NCI-H1092 (cell line): ENCODE measurements at places on chromosomes 7 and 10.
A peak's percentile ranks its signal among the peaks of the same experiment; 100 is the strongest.

DNA sequence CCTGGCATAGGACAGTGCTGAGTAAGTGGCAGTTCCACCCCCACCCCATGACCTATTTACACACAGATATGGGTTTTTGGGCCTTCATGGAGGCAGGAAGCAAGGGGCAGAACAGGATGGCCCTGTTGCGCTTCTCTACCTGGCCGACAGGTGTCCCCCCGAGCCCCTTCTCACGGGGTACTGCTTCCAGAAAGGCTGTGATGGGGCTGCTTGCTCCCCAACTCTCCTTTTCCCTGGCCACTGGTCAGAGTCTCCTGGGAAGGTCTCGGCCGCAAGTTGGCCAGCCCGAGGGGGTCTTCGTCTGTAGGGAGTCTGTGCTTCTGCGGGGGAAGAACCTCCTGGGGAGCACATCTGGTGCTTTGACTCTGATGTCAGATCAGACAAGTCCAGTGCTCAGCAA is 139.8 kb upstream of the TNS3 start:
- DNase-seq = no peak

DNA sequence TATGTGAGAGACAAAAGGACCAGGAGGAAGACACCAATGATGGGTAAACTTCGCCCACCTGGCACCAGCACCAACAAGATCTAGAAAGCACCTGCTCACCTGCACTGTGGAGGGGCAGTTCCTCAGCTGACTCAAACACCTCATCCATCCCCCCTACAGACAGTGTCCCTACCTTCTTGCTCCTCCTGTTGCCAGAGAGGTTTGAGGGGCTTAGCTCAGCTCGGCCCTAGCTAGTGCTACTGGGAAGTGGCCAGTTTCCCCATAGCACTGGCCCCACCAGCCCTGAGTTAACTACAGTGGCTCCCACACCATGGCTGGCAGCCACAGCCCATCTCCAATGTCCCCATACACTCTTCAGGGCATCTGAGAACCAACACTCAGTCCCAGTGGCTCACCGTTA is 70.8 kb downstream of the GRID1 start:
- no peak for DNase-seq

GRCh38 chr7:27636326-27637006 is 26.2 kb downstream of the HIBADH start:
- DNase-seq = peak; percentile 41

- peak; percentile 47 for DNase-seq
These were observed 536.0 kb upstream of the GALNT17 start for GRCh38 chr7:70595755-70596597.

DNA sequence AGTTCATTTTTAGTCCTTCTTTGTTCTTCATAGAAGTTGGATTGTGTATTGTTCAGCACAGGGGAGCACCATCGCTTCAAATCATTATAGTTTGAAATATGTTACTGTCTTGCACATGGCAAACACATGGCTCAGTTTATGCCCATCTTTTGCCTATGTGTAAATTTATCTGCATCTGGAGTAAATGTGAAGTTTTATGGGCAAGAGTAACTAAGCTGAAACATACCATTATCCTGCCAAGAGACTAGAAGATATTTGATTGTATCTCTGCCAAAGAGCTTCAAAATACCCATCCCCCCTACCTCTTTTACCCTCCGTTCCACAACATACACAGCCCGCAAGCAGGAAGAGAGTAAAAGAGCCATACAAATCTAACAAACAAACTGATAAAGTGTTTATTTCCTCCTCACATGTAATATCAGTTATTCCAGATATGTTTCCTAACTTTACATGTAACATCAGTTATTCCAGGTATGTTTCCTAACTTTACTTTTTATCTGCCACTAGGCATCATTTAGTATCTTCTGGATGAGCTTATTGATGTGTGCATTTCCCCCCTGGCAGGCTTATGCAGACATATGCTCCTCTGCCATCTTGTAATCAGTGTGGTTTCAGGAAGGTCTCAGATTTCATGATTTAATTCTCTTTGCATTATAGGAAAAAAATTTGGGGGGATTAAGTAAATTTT is 127.7 kb downstream of the SRI start:
- DNase-seq = no peak

DNA sequence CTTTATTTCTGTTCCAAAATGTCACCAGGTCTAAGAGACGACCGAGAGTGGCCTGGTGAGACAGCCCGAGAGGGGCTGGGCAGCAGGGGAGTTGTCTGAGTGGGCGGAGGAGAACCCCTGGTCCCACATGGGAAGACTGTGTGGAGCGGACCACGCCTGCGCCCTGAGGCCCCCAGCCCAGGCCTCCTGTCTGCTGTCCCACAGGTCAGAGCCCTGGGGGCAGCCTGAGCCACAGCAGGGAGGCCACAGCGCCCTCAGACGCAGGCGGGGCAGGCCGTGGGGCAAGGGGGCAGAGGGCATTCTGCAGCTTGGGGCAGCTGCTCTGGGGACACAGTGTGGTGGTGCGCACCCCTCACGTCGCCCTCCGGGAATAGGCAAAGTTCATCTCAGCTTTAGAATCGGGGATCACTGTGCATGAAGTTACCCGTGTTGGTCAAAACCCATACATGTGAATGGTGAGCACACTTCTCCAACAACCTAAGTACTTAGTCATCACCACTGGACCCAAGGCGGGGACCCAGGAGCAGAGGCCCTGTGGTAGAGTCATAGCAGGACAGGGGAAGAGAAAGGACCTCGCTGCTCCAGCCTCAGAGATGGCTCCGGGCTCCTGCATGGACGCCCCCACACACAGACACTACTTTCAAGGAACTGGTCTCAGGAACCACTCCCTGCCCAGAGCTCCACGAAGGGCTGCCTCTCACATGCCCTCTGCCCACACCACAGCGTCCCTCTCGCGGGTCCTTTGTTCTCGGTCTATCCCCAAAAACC is 214.7 kb downstream of the ELFN1 start:
- DNase-seq = no peak

GRCh38 chr10:107067843-107068242 is 96.7 kb downstream of the SORCS1 start:
- DNase-seq = no peak

DNA sequence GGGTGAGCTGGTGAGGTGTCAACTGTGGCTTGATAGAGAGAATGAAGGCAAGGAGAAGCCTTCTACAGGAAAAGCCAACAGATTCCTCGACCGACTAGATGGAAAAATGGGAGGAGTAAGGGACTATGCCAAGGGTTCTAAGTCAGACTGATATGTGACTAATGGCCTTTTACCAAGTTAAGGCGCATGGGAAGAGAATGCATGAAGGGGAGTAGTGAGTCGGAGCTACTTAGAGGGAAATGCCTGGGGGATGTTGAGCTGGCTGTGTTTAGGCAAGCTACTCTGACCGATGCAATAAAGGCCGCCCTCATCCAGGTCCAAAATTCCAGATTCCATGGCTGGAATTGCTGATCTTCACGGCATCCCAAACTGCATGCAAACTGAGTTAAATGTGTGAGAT is 48.2 kb downstream of the APBB1IP start:
- no peak for DNase-seq

DNA sequence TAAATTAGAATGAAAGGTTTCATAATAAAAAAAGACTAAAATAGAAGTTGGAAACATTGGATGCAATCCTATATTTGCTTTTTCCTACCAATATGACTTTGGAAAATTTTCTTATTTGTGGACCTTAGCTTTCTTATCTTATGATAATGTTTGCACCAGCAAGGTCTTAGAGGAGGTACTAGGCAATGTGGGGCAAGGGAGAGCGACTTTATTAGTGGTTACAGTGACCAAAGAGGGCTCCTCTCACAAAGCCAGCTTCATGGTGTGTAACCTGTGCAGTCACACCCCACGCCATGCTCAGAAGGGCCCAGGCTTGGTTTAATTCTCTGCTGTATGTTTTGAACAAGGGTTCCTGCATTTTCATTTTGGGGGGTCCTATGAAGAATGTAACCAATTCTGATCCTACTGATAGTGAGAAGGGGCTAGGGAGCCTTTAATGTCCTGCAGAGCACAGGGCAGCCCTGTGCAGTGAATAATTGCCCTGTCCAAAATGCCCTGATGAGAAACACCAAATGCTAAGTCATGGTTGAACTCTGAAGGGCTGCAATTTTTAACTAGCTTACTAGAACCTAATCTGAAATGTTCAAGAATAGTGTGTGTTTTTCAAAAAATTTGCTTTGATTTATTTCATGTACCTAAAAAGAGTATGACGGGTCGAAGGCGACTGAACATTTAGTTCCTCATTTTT is 1047.8 kb downstream of the LRMDA start:
- no peak for DNase-seq

DNA sequence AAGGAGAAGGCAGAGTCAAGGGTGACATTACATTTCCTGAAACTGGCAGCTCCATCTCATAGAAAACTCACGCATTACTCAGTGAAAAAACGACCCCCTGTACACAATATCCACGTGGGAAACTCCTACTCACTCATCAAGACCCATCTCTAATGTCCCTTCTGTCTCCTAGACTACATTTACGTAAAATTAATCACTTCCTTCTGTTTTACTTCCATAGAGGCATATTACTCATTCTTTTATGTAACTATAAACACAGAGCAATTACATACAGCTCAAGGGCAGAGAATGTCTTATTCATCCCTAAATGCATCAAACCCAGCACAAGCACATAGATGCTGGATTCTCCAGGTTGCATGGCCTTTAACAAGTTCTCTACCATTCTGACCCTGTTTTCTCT is 281.8 kb downstream of the KCNMA1 start:
- DNase-seq = no peak

GRCh38 chr7:376306-377079 is 86.5 kb downstream of the FOXL3 start:
- no peak for DNase-seq

DNA sequence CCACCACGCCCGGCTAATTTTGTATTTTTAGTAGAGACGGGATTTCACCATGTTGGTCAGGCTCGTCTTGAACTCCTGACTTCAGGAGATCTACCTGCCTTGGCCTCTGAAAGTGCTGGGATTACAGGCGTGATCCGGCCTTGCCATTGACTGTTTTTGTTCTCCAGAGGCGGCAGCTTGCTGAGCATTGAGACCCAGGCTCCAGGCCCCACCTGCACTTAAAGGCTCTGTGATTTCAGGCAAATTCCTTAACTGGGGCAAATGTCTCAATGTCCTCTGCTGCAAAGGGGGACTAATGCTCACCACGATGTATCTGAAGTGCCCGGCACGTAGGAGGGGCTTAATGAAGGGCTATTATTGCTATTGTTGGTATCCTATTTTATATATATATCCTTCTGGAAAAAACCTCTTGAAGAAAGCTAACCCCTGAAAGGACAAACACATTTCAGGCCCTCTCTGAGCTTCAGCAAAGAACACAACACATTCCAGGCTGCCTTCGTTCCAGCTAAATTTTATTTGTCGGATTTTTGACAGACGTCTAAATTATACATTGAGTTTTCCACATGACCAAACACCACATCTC is 29.0 kb downstream of the TRIM8 start:
- no peak for DNase-seq

DNA sequence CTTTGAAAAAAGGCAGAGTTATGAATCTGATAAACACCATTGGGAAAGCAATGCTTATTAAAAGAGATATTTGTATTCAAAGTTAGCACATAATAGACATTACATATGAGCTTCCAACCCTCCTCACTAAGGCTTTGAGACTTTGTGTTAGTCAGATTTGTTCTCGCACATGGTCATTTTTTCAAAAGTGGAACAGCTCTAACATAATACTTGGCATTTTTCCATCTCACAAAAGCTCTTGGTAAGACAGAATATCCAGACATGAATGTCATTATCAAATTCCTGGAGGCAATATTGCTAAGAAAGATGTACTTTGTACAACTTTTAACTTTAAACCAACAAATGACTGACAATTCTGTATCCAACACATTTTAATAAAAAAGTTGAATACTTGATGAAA is 292.4 kb upstream of the SMIM30 start:
- no peak for DNase-seq

- DNase-seq = no peak
These were observed 36.3 kb upstream of the SH2D4B start for GRCh38 chr10:80501381-80501912.

DNA sequence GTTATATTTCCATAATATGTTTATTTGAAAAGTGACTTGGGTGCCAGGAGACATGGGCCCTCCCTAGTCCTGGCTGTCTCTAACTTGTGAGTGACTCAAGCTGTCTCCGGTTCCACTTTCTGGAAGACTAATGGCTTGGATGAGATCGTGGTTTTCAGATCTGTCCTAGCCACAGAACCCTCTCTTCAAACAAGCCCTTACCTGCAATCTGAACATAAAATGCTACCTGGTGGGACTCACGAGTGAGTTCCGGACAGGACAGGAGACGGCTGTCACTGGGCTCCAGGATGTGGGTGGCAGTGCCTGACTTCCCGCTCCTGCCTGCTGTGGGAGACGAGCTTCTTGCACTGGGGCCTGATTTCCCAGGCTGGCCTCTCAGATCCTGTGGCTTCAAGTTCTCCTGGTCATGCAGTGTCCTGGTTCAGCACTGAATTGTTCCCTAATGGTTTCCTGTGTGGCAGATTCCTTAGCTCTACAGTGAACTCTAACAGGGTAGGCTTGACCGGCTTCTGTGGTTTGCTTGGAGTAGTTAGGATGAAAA is 26.0 kb upstream of the PFKFB3 start:
- no peak for DNase-seq
